Stimulated activated CD8-positive, alpha-beta memory T cell treated with anti-CD3 and anti-CD28 coated beads, Interleukin-2, amount 100 ng/mL, for 48 hours (primary cell): ENCODE measurements at places on chromosomes 13 and 19.

GRCh38 chr13:37097076-37097475 is 8.4 kb downstream of the CSNK1A1L start:
- DNase-seq: no peak

DNA sequence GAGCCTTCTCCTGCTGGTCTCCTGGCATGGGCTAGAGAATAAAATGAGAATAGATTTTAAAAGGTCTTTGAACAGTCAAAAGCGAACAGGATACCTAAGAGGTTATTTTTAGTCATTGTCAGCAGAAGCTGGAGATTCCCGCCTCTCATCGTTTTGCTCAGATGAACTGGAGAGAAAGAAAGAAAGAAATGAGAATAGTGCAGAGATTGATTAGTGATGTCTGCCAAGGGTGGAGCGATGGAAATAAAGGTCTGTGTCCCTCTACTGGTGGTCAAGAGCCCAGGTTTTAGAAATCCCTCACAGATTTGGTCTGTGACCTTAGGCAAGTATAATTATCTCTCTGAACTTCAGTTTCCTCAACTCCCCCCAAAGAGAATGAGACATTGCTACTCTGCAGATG is 5.3 kb downstream of the NCAN start:
- no peak for DNase-seq

GRCh38 chr19:10748927-10749434 is 31.1 kb downstream of the DNM2 start:
- no peak for DNase-seq

DNA sequence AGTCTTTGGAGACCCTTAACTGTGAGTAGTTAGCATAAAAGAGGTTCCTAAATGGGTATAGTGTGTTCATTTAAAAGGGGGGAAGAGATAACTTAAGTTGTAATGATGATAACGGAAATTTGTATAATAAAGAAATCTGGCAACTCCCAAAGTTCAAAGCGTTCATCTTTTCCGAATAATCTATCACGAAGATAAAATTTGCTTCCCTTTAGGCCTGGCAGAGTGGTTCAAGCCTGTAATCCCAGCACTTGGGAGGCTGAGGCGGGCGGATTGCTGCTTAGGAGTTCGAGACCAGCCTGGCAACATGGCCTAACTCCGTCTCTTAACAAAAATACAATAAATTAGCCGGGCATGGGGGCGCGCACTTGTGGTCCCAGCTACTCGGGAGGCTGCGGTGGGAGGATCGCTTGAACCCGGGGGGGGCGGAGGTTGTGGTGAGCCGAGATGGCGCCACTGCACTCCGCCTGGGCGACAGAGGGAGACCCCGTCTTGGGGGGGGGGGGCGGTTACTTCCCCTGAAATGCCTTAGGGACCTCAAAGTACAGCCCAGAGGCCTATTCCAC is 934 bp downstream of the N4BP2L2 start:
- DNase-seq: peak; percentile 33

- DNase-seq: no peak
These were observed 575.8 kb upstream of the KLF12 start for GRCh38 chr13:74710006-74710405.

- DNase-seq: no peak
These were observed 2618.3 kb upstream of the PCDH20 start for GRCh38 chr13:64033921-64034320.

- DNase-seq: no peak
These were observed 18.8 kb downstream of the SMG9 start for GRCh38 chr19:43735957-43736356.

- DNase-seq: no peak
These were observed 21.6 kb downstream of the LTBP4 start for GRCh38 chr19:40622773-40623075.

DNA sequence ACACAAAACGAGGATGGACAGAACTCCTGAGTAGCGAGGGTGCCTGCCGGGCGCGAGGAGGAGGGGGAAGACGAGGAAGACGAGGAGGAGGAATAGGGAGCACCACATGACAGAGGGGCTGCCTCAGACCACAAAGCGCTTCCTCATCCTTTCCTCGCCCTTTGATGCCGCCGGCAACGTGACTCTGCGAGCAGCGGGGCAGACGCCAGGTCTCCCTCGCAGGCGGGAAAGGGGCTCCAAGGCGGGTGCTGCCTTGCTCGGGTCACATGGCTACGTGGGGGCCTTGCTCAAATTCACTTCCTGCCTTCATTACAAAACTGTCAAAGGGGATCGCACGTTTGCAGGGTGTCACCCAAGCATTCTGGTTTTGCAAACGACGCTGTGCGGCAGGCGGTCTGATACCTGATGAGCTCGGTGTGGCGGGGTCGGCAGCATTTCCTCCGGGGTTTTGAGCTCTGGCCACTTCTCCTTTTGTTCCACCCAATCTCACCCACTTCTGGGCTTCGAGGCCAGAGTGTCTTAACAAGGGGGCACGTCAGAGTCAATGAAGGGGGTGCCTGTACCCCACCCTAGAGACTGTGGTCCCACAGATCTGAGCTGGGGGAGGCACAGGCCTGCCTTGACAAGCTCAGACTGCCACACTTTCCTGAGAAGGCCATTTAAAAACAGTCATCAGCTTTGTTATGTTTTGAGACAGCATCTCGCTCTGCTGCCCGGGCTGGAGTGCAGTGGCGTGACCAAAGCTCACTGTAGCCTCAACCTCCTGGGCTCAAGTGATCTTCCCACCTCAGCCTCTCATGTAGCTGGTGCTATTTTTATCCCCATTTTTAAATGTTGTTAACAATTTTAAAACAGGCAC is 14.9 kb downstream of the MAP2K2 start:
- DNase-seq: peak; percentile 48
